ENCODE measurements at places on chromosomes 12 and 14.

- no peak for DNase-seq
Measured at GRCh38 chr12:111471236-111471635, 65.5 kb downstream of the SH2B3 start.

DNA sequence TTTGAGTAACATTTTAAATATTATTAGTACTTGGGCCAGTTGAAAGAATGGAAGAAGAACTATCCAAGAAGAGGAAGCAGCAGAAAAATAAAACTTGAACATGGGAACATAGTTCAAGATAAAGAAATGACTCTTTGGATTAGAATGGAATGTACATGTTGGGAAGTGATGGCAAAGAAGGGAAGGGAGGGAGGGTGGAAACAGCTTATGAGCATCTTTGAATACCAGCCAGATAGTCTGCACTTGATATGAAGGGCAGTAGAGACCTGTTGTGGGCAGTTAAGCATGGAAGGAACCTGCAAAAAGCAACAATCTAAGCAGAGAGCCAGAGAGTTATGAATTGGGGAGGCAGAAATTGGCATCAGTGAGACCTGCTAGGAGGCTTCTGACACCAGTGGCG lies 10.0 kb upstream of the IL22 start:
- peak; percentile 46 for DNase-seq

- no peak for DNase-seq
Measured at GRCh38 chr12:115623764-115624334, 653.6 kb downstream of the MED13L start.

DNA sequence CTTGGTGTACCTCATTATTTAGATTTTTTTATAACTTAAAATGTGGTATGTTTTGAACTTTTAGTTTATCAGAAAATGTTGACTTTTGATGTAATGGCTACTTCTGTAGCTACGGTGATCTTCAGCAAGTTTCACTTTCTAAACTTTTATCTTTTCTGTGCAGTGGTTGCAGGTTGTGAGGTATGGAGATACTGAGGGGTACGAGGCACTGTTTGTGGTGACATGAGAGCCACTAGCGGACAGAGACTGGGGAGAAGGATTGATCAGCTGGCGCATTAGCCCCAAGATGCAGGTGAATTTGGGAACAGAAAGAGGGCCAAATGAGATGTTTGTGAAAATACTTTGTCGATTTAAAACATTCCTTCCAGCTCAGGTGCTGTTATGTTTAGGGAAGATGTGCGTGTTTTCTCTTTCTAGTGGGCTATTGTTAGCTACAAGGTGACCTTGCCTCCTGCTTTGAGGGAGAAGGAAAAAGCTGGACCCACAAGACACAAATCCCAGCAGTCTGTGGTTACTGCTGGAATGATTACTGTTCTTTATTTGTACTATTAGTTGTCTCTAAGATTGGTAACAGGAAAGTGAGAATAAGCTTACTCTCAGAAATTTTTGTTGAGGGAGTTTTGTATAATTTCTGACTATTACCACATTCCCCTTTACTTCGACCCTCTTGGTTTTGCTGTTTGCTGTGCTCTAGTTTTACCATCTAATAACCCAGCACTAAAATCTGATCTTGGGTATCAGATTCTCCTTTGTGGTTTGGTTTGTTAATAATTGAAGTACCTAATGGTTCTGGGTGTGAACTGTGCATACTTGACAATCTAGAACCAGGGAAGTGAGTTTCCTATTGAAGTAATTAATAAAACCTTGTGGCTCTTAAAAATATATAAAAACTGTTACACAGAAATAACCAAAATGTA lies 61.7 kb downstream of the FBXO34 start:
- DNase-seq, result no peak

GRCh38 chr14:22412926-22413411 lies 176.1 kb downstream of the DAD1 start:
- DNase-seq, result peak; percentile 66

DNA sequence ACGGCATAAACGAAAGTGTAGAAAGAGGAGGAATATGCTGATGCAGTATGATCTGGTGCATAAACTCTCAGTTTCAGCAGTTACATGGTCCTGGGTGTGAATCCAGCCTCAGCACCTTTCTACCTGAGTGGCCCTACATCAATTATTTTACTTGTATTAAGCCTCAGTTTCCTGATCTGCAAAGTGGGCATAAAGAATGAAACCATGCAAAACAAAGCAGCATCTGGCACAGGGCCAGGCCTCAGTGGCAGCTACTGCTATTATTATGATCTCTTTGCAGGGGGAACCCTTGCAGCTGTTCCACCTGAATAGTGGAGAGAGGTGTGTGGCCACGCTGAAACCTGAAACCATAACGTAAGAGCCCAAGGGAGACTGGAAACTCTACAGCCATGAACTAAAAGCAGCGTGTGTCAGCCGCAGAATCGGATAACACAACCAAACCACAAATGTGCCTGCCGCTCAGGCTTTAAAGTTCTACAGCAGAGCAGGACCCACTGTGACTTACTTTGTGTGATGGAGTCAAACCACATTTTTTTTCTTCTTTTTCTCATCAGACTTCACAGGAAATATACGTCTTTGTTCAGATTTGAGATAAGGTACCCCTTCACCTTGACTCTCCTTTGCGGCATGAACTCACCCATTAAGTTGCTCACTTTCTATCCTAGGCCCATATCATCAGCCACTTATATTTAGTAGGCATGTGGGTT lies 29.2 kb upstream of the FOS start:
- DNase-seq, result no peak

GRCh38 chr14:26187996-26188620 lies 409.7 kb downstream of the NOVA1 start:
- peak; percentile 7 for DNase-seq

DNA sequence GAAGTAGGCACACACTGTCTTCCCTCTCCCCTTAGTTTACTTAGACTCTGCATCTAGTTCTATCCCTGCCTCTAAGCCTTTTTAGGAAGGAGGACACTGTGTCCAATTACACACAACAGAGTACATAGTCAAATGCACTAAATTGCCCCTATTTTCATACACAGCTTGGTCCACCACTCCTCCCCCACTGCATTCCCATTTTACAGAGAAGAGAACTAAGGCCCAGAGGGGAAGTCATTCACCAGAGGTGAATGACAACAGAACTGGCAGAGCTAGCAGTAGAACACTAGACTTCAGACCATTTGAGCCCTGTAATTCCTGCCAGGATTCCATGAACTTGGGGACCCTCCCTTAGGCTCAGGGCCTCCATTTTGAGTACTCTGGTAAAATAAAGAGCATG lies 1.1 kb upstream of the JPH4 start:
- DNase-seq, result no peak

DNA sequence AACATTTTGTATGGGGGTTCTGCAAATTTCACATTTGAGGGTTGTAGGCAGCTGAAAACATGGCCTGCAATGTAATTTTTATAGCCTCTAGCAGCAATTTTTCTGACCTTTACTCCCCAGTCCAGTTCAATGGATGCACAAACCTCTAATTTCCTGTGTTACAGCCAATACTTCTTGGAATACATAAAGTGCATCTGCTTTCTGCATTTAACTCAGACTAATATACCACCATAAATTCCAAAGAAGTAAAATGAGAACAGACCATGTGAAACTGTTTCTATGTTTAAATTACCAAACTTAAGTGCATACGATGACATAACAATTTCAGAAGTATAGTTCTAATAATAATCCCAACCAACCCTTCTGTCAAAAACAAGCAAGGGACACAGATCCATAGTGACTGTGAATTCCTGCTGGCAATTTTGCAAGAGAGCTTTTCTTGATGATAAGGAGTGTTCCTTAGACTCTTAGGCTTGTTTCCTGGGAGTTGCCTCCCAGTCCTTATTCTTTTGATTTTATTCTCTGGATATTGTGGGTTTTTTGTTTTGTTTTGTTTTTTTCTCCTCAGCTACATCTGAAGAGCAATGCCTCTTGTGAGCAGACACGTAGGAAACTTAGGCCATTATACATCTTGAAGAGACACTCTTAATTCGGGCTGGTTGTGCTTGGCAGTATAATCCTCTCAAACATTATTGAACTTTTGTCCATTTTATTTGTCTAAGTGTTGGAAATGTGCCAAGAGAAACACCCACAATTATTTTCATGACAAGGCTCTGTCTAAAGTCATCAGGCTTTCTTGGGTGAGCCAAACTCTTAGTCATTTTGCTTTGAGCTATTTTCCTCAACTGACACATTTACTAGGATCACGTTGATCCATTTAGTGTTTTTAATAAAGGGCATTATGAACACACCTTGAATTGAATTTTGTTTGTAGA lies 51.3 kb upstream of the RERGL start:
- peak; percentile 23 for DNase-seq

DNA sequence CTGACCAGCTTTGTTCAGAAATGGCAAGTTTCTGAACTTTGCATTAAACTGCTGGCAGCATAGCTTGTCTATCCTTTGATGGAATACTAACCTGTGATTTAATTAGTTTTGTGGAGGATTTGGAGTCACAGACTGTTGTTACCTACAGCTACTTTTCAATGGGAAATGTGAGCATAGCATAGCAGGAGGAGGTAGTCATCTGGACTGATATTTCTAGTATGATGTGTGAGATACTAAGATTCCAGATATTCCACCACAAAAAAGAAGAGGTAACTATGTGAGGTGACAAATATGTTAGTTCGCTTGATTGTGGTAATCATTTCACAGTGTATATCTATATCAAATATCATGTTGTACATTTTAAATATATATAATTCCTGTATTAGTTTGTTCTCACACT lies 833.0 kb downstream of the SLC6A15 start:
- peak; percentile 18 for DNase-seq

- no peak for DNase-seq
Measured at GRCh38 chr14:23301969-23302289, 730 bp downstream of the PPP1R3E start.

DNA sequence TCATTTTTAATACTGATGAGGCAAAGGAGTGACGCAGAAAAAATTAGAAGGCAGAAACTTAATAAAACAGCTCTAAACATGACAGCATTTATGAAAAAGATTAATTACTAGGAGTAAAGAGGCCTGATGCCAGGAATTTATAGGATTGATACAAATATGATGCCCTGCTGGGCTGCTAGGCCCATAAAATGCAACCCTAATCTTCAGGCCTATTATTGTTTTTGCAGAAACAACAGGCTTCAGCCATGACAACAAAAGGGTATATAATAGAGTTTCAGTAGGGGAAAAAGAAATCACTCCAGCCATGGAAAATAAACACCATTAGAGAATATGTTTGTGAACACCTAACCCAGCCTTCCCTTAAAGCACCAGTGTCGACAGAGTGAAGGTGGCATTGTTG lies 50.6 kb downstream of the OTX2 start:
- no peak for DNase-seq

- DNase-seq, result no peak
Measured at GRCh38 chr12:55829967-55830600, 697 bp upstream of the DNAJC14 start.

DNA sequence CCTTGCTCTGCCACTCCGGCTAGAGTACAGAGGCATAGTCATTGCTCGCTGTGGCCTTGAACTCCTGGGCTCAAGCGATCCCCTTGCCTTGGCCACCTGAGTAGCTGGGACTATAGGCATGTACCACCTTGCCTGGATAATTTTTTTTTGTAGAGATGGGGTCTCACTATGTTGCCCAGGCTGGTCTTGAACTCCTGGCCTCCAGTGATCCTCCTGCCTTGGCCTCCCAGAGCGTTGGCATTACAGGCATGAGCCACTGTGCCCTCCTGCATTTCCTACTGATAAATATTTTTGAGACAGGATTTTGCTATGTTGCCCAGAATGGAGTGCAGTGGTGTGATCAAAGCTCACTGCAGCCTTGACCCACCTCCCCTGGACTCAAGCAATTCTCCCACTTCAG lies 9.4 kb downstream of the EMG1 start:
- no peak for DNase-seq

GRCh38 chr14:24074625-24075484 lies 3.5 kb downstream of the CPNE6 start:
- DNase-seq, result no peak

DNA sequence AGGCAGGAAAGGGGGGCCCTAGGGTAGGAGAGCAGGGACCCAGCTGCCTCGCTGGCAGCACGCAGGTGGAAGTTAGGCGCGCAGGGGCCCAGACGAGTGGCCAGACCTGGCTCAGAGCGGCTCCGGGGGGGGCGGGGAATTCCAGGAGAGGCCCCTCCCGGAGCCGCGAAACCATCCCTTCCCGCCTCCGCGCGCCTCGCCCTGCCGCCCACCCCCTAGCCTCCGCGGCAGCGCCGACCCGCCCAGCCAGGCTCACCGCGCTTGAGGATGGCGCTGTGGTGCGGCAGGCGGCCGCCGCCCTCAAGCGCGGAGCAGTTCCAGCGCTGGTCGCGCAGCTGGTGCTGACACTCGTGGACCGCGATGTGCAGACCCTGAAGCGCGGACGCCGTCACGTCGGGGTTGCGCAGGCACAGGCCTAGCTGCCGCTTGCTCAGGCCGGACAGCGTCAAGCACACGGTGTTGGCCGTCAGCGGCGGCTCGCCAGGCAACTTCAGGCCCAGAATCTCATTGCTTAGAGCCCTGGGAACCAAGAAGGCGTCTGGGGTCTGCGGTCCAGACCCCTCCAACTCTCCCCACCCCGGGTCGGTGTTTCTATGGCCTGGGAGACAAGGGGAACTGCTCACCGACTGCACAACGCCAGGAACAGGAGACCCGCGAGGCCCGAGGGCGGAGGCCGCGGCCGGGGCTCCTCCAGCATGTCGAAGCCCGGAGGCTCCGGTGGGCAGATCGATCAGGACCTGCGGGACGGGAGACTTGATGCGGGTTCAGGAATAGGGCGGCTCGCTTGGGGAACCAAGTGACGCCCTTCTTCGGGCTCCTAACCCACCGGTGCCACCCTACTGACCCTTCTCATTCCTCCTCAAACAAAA lies 1.5 kb downstream of the WNT10B start:
- no peak for DNase-seq

GRCh38 chr12:124992874-124993625 lies 395 bp upstream of the BRI3BP start:
- DNase-seq, result no peak

- DNase-seq, result no peak
Measured at GRCh38 chr12:110941391-110941790, 21.0 kb upstream of the MYL2 start.

GRCh38 chr12:130419116-130419515 lies 81.4 kb downstream of the PIWIL1 start:
- no peak for DNase-seq

GRCh38 chr12:92030618-92031017 lies 115.0 kb downstream of the BTG1 start:
- DNase-seq, result no peak

- DNase-seq, result peak; percentile 13
Measured at GRCh38 chr12:4526923-4527546, 11.7 kb upstream of the RAD51AP1 start.

GRCh38 chr12:130709151-130709970 lies 6.7 kb downstream of the RIMBP2 start:
- no peak for DNase-seq

- no peak for DNase-seq
Measured at GRCh38 chr14:106493962-106494823, 967.8 kb downstream of the TMEM121 start.

DNA sequence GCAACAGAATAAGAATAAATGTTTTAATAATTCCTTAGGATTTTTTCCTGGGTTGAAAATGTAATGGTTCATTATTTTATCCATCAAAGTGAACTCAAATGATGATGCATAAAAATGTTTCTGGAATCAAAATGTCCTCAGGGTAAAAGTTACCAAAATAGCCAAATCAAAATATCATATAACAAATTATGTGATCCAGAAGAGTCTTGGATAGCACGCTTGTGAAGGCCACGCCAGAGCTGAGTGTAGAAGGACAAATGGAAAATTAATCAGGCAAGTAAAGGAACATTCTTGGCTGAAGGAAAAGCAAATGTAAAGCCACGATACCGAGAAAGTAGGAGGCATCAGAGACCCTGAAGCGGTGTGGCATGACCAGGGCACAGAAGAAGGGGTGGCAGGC lies 169.2 kb downstream of the CAPZA3 start:
- DNase-seq, result no peak

GRCh38 chr14:53360829-53361228 lies 207.7 kb upstream of the DDHD1 start:
- DNase-seq, result no peak

Measured in AG10803 (cell line).